Activated CD8-positive, alpha-beta memory T cell treated with anti-CD3 and anti-CD28 coated beads, Interleukin-2, amount 10 ng/mL, durations not matched to agents 7 days and 5 days (primary cell): ENCODE measurements at places on chromosomes 1 and 21.

- no peak for DNase-seq
Observed at GRCh38 chr1:183385340-183386144, 32.6 kb downstream of the NMNAT2 start.

- DNase-seq = no peak
Observed at GRCh38 chr1:172134087-172134731, 286.3 kb upstream of the C1orf105 start.

- no peak for DNase-seq
Observed at GRCh38 chr1:185593271-185593670, 140.9 kb upstream of the HMCN1 start.

GRCh38 chr1:161111117-161111516, 6.7 kb downstream of the PFDN2 start:
- DNase-seq = no peak

- no peak for DNase-seq
Observed at GRCh38 chr1:40042341-40042740, 1.8 kb downstream of the CAP1 start.

DNA sequence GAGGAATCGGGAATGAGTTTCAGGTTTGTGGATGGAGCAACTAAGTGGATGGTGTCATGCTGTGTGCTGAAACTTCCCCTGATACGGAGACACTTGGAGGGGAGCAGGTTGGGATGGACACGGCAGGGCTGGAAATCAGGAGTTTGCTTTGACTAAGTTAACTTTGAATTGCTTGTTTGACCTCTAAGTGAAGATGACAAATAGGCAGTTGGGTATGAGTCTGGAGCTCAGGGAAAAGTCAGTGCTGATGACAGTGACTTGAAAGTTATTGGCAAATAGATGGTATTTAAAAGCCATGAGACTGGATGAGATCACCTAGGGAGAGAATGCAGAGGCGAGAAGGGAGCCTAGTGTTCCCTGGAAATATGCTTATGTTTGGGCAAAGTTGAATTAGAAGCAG, 12.8 kb upstream of the ZSCAN20 start:
- no peak for DNase-seq

DNA sequence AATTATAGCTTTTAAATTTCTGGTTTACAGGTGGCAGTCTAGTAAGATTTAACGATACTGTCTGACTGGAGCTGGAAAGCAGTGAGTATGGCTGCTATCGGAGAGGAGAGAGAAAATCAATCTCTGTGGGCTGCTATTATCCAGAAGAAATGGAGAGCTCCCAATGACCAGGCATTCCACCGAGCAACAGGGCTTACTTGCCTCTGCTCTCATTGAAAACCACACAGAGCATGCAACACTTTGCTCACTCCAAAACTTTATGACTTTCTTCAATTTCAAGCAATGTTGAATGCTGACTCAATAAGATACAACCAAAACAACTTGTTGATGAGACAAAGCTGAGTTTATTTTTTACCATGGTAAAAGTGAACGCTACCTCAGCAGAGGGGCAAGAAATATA, 337.0 kb upstream of the NCAM2 start:
- DNase-seq = no peak

GRCh38 chr1:33140153-33141149, 41.4 kb downstream of the TRIM62 start:
- no peak for DNase-seq

DNA sequence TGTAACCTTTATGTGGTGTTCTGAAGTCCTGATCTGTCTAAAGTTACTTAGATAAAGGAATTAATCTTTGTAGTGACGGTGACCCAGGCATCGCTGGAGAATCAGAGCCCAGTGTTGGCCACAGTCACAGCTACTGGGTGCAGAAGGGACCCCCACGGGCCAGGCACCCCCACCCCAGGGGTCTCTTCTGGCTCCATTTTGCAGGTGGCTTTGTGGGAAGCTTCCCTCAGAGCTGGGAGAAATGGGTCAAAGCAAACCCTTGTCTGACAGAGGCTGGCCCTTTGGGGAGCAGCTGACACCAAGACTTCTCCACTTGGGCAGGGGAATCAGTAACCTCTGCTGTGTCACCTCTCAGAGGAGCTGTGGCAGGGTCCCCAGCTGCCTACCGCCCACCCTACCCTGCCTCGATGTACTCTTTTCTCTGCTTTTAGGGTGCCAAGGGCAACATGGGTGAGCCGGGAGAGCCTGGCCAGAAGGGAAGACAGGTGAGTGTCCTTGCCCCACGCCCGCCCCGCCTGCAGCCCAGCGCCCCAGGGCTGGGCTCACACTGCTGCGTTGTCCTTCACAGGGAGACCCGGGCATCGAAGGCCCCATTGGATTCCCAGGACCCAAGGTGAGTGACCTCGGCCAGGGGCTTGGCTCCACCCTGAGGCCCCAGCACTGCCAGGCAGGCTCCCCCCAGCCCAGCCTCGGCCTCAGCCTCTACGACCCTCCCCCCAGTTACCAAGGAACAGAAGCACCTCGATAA, 17.7 kb downstream of the COL6A2 start:
- no peak for DNase-seq

GRCh38 chr1:1539310-1540089, 924 bp downstream of the TMEM240 start:
- DNase-seq = no peak

- DNase-seq = no peak
Observed at GRCh38 chr1:229950908-229951307, 116.1 kb upstream of the GALNT2 start.

DNA sequence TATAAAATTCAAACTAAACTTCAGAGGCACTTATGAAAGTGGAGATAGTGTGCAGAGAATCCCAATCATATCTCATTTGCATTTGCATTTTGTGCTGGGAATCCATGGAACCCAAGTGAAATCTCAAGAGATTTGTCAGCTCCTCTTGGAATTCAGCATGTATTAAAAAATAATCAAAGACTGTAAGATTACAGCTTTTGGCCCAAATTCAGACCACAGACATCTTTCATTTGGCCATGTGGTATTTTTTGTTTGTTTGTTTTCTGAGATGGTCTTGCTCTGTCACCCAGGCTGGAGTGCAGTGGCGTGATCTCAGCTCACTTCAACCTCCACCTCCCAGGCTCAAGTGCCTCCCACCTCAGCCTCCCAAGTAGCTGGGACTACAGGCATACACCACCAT, 3.8 kb upstream of the CACYBP start:
- no peak for DNase-seq

- no peak for DNase-seq
Observed at GRCh38 chr1:74504933-74505512, 7.4 kb downstream of the LRRC53 start.

DNA sequence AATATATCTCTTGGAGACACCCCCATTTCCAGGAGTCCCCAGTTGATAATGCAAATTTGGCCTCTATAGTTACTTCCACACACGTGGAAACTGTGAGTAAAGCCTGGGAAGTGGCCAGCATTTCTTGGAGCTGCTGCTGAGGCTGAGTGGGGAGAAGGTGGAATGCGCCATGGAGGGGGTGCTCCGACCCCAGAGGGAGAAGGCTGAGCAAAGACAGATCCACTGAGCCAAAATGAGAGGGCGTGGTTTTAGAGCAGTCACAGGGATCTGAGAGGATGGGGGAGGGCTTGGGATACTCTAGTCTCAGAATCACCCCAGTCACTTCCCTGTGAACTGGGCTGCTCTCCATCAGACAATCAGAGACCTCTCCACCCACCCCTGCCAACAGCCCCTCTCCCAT, 38.7 kb downstream of the TRIM62 start:
- no peak for DNase-seq

- no peak for DNase-seq
Observed at GRCh38 chr1:33573661-33574060, 101.2 kb downstream of the ZSCAN20 start.

DNA sequence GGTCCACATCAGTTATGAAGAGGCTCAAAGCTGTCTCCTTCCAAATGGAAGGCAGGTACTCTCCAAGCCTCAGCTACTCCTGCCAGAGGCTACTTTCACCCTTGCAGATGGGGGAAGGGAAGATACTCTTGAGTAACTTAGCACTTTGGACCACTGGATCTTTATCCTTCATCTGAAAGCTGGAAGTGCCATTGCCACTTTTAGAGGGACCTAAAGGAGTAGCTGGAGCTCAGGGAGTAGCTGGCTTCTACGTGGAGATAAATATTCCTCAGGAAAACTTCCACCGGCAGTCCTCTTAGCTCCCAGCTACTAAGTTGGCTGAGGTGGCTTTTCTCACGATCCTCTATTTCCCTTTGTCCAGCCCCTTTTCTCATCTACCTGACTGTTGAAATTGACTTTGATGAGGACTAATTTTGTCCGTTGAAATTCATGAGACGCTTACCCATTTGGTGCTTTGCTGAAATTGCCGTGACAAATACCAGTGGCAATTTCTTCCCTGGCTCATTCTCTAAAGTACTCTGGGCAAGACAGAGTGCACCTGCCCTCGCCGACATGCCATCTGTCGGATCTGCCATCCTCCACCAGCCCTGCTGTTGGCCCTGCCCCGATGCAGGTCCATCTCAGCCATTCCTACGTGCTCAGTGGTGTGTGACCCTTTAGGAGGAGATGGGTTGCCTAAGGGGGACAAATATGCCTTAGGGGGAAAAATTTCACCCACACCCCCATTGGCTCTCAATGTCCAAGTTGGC, 13.6 kb downstream of the IGSF21 start:
- DNase-seq = no peak

- DNase-seq = no peak
Observed at GRCh38 chr1:234843946-234844345, 234.0 kb upstream of the IRF2BP2 start.

DNA sequence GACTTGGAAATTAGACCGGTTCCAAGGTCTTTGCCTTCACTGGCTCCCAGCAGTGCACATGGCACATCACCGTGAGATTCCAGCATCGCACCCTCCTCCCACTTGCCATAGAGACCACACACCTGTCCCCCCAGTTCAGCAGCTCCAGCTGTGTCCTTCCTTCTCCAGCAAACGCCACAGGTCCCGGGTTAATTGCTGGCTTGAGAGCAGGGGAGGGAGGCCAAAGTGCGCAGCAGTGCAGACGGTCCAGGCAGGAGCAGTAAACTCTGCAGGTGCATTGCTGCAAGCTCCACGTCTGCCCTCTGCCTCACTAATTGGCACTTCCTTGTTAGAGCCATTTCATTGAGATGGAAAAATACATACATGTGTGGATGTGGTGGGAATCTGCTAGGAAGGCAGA, 65.3 kb downstream of the KLHDC7A start:
- no peak for DNase-seq

DNA sequence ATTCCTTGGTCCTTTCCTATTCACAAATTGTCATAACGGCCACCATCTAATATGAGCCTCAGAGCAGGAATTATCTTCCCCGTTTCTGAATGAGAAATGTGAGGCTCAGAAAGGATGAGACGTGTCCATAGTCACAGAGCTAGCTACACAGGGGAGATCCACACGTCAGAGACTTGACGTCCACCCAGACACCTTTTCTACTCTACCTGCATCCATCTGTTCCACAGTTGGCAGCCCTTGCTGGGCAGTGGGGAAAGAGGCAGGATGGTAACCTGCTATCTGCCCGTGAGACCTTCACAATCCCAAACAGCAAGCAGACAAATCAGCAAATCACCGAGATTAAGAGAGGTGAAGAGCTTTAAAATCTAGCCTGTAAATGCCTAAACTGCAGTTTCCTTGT, 8.4 kb downstream of the RIMS3 start:
- DNase-seq = no peak

- DNase-seq = no peak
Observed at GRCh38 chr1:55427606-55428005, 212.4 kb upstream of the USP24 start.

- no peak for DNase-seq
Observed at GRCh38 chr1:226864311-226864710, 6.1 kb upstream of the PSEN2 start.

GRCh38 chr21:19246018-19246417, 842.4 kb upstream of the TMPRSS15 start:
- DNase-seq = no peak

- no peak for DNase-seq
Observed at GRCh38 chr1:61352845-61353435, 270.6 kb downstream of the NFIA start.

DNA sequence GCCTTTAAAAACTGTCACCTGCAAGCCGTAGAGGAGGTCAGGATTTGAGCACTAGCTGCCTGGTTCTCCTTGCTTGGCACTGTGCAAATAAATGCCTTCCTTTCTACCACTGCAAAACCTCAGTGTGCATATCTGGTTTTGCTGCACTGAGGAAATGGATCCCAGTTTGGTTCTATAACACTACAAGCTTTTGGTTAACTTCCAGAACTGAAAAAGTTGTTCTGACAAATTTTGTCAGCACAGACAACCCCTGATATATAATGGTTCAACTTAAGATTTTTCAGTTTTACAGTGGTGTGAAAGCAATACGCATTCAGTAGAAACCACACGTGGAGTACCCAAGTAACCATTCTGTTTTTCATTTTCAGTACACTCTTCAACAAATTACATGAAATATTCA, 29.8 kb upstream of the GALNT2 start:
- no peak for DNase-seq

- no peak for DNase-seq
Observed at GRCh38 chr1:89962024-89962741, 32.7 kb upstream of the ZNF326 start.

- DNase-seq = no peak
Observed at GRCh38 chr1:235142991-235143390, 14.4 kb upstream of the TOMM20 start.

- no peak for DNase-seq
Observed at GRCh38 chr1:228142701-228143136, 2.6 kb downstream of the GUK1 start.

- DNase-seq = no peak
Observed at GRCh38 chr1:243956450-243956849, 94.6 kb upstream of the ZBTB18 start.

GRCh38 chr21:46227811-46228344, 696 bp downstream of the LSS start:
- DNase-seq = peak; percentile 41

GRCh38 chr1:245246433-245246832, 91.6 kb downstream of the KIF26B start:
- no peak for DNase-seq

DNA sequence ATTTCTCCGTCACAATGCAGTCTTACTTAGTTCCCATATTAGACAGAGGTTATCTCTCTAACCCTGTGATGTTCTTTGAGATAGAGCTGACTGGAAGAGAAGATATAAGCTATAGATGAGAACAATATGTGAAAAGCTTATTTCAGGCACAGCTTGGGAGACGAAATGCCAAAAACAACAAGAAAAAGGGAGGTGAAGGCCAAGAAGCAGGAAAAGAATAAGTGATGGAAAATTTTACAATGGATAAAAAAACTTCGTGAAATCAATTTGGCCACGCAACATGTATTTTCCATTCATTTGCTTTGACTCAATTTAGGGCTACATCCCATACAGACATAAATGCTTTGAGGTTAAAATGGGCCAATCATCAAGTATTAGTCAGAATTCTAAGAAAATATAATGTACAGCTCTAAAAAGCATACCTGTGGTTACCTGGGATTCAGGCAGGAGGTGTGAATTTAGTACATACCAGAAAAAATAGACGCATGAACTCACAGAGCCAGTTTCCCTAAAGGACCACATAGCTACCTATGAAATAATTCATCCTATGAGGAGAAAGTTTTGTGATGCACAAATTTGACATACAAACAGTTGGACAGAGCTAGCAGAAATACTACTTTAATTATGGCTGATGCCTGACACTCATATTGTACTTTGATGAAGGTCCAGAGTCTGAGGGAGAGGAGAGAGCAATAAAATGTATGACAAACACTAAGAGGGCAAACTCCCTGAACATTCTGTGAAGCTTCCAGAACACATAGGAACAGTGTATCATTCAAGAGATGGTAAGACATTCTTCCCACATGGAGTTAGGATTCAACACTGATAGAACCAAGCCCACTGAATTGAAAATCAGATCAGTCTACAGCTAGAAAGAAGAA, 12.1 kb downstream of the RGS1 start:
- no peak for DNase-seq

- DNase-seq = no peak
Observed at GRCh38 chr1:226019572-226019971, 20.4 kb upstream of the SDE2 start.

- DNase-seq = no peak
Observed at GRCh38 chr1:160066829-160067745, 2.9 kb downstream of the KCNJ10 start.
